ENCODE measurements at places on chromosomes 7 and 10. TPM values are rescaled to one million over a fixed set of nuclear protein-coding genes. Genes with fewer than 3 reads are reported as not detected.
A peak's percentile ranks its signal among the peaks of the same experiment; 100 is the strongest.

GRCh38 chr7:77811516-77812289, 13.1 kb downstream of the PHTF2 start:
- no peak for DNase-seq

DNA sequence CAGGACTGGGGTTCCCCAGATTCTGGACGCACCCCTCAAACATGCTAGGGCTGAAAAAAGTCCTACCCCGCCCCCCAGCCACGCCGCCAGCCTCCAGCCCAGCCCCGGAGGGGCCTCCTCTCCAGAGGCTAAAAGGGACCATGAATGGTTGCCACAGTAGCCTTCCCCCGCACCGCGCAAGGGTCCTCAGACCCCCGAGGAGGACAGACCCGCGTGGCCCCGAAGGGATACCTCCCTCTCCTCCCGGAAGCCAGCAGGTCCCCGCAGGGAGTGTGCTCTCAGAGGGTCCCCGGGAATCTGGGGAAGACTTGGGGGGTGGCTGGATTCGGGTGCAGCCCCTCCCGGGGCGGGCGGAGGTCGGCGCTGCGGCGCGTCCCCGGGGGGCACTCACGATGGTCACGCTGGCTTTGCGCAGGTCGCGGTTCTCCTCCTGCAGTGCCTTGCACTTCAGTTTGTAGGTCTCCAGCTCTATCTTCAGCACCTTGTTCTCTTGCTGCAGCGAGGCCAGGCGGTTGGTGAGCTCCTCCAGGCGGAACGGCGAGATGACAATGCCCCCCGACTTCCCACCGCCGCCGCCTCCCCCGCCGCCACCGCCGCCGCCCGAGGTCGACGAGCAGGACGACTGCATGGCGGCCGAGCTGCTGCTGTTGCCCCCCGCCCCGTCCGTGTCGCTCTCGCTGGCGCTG, 482 bp downstream of the CCDC6 start:
- DNase-seq, result peak; percentile 39

DNA sequence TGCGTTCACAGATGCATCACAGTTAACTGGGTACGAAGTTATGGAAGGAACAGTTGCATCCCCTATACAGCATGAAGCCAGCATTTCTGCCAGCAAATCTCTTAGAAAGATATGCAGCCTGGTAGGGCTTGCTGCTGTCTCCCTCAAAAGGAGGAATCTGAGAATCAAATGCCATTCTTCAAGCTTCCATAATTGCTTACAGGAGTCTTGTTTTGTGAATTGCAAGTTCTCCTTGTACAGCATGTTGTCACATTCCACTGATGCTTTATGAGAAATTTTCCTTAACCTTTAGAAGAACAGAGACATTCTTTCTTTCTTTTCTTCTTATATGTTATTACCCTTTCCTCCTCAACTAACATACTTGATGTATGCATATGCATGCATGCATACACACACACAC, 134.6 kb downstream of the CHRM2 start:
- no peak for DNase-seq

DNA sequence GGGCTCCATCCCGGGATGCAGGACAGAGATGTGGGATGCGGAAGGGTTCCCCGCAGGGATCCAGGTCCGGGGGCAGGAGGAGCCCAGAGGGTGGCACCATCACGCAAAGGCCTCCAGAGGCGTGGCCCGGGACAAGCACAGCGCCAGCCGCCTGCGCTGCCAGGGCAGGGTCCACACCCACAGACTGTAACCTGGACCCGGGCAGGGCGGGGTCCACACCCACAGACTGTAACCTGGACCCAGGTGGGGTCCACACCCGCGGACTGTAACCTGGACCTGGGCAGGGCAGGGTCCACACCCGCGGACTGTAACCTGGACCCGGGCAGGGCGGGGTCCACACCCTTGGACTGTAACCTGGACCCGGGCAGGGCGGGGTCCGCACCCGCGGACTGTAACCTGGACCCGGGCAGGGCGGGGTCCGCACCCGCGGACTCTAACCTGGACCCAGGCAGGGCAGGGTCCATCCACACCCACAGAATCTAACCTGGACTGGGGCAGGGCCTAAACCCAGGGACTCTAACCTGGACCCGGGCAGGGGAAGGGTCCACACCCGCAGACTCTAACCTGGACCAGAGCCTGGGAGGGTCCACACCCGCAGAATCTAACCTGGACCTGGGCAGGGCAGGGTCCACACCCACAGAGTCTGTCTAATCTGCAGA, 37.5 kb upstream of the SUN1 start:
- no peak for DNase-seq

GRCh38 chr7:7895754-7896153, 72.8 kb upstream of the GLCCI1 start:
- no peak for DNase-seq

DNA sequence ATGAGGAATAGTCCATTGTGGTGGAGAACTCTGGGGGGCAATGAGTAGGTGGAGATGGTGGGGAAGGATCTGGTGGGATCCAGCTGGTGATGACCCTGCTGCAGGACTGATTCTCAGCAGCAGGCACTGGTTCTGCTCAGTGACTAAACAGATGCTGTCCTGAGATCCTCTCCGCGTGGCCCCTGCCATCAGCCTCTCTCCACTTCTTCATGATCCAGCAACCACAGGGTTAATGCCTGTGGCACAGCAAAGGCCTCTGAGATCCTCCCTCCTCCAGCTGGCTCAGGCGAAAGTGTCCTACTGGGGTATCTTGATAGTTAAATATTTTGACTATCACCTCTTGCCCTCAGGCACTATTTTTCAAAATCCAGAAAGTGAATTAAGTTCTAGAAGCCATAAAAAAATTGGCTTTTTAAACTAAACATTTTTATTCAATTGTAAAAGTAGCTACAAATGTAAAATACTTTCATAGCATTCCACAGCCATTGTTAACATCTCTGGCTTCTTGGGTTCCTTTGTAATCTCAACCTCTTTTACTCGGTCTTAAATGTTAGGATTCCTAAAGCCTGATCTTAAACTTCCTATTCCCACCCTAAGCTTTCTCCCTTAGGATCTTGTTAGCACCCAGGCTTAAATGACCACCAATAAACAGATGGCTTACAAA, 13.1 kb downstream of the PLAU start:
- DNase-seq, result no peak

DNA sequence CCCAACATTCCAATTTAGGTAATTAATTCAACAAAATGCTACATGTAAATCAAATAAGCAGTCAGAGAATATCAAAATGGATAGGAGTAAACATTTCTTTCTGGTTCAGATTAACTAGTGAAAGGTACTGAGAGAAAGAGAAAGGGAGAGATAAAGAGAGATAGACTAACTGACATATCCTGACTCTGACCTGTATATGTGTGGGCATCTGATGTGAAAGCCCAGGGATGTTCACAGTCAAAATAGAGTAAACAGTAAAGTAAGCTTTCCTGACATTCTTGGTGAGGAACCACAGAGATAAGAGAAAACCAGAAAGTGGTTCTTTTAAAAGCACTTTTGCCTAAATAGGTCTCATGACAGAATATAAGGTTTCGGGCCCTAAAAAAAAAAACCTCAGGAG, 37.5 kb upstream of the ANK3 start:
- DNase-seq, result no peak

GRCh38 chr10:23955456-23956225, 253.3 kb upstream of the KIAA1217 start:
- no peak for DNase-seq

DNA sequence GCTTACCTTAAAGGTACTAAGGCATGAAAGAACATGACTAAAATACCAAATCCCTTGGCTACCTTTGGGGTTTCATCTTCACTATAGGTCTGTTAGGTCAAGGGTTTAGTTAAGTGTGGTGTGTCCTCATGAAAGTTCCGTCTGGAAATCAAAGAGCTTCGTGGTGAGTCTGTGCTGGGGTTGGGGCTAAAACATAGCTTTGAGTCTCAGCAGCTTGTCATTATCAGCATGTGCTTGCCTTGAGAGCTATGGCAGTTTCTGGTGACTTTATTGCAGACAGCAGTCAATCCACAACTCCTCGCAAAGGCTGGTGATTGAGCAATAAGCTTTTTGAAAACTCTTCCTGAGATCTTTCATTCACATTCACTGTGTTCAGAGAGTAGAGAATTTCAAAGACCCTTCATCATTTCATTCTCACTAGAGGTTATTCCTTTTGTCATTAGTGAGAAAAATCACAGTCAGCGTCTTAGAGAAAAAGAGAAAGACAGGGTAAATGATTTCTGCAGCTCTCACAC, 53.2 kb upstream of the CCDC6 start:
- no peak for DNase-seq

DNA sequence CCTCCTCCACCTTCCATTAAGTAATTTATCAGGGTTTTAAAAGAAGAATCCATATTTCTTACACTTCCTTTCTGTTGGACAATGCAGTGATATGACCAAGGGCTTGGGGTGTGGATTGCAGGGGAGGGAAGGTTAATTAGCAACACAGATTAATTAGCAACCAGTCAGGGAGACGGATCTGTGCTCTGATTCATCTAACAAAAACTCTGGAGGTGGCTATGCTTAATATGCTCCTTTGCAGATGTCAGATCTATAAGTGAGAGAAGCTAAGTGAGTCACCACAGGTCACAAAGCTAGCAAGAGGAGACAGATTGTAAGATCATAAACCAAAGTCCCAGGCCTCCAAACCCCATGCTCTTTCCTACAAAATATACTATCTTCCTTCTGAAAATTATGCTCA, 178.8 kb upstream of the ITGB1 start:
- DNase-seq, result no peak

- no peak for DNase-seq
Observed at GRCh38 chr10:64115471-64115870, 594.3 kb downstream of the REEP3 start.

GRCh38 chr7:19752020-19752419, 21.4 kb downstream of the TMEM196 start:
- no peak for DNase-seq

The PRSS37 gene
- not detected for total RNA-seq

The HABP2 gene
- 0.24 TPM for total RNA-seq

The MRLN gene
- total RNA-seq, result not detected
